ENCODE measurements at places on chromosomes 16 and 17.

DNA sequence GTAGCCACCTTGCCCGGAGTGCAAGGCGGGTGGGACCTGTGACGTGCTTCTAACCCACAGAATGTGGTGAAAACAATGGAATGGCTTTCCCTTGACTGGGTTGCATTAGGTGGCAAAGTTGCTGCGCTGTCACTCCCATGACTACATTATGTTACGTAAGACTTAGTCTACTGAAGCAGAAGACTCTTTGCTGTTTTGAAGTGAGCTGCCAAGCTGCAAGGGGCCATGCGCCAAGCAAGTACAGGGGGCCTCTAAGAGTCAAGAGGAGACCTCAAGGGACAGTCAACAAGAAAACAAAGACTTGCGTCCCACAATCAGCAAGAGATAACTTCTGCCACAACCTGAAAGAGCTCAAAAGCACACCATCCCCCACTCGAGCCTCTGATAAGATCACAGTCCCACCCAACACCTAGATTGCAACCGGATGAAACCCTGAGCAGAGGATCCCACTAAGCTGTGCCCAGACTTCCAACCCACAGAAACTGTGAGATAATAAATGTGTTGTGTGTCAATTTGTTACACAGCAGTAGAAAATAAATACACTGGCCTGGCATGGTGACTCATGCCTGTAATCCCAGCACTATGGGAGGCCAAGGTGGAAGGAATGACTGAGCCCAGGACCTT is 16.5 kb downstream of the ANKRD11 start:
- DNase-seq: no peak

- DNase-seq: no peak
These were observed 634 bp downstream of the SLC2A4 start for GRCh38 chr17:7281953-7282751.

GRCh38 chr17:77684803-77685798 is 273.4 kb upstream of the TNRC6C start:
- no peak for DNase-seq

- DNase-seq: no peak
These were observed 14.1 kb downstream of the CCL4 start for GRCh38 chr17:36117505-36118382.

GRCh38 chr16:77211880-77212740 is 12.9 kb downstream of the SYCE1L start:
- peak; percentile 11 for DNase-seq

DNA sequence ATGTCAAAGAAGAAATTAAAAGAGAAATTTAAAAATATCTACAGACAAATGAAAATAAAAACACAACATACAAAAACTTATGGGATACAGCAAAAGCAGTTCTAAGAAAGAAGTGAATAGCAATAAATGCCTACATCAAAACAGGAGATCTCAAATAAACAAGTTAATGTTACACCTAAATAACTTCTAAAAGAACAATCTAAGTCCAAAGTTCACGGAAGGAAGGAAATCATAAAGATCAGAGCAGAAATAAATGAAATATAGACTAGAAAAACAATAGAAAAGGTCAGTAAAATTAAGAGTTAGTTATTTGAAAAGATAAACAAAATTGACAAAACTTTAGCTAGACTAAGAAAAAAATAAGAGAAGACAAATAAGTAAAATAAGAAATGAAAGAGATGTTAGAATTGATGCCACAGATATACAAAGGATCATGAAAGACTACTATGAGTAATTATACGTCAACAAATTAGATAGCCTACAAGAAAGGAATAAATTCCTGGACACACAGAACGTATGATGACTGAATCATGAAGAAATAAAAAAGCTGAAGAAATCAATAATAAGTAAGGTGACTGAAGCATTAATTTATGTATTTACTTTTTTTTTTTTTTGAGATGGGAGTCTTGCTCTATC is 100.4 kb downstream of the CEP112 start:
- no peak for DNase-seq

GRCh38 chr17:17824119-17824782 is 12.5 kb downstream of the SREBF1 start:
- DNase-seq: no peak
